NCI-H69 (cell line): ENCODE measurements at places on chromosomes 7 and 10.

DNA sequence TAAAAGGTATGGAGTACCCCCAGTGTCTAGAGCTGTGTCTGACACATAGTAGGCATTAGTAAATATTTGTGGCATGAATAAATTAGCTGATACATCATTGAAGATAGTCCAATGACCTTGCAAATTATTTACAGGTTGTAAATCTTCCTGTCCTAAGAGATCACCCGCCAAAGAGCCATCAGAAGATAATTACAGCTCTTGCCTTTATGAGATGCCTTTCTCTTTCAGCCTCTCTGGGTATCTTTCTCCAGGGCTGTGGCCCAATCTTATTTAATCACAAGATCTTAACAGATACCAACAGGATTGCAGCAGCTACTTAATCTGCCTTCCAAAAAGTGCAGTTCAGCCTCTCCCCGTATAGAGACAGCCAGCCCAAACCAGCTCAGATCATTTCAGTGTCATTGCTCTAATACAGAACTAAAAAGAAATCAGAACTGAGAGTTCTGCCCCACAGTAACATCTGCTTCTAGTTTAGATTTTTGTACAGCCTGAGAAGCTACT is 41.5 kb downstream of the MYOF start:
- DNase-seq, result peak; percentile 84

GRCh38 chr10:109769966-109770365 is 153.3 kb downstream of the XPNPEP1 start:
- no peak for DNase-seq

GRCh38 chr10:86311906-86312305 is 54.7 kb downstream of the GRID1 start:
- no peak for DNase-seq

DNA sequence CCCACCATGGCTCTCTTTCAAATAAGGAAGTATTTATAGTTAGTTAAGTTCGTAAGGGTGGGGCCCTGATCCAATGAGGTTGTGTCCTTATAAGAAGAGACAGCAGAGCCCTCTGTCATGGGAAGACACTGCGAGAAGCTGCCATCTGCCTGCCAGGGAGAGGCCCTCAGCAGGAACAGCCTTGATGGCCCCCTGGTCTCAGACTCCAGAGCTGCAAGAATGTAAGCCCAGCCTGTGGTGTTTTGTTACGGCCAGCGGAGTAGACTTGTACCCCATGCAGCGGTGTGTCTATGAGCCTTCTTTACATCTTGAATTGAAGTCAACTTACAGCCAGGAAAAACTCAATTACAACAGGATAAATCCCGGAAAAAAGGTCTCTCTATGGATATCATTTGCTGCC is 14.3 kb upstream of the LARP4B start:
- DNase-seq, result no peak

DNA sequence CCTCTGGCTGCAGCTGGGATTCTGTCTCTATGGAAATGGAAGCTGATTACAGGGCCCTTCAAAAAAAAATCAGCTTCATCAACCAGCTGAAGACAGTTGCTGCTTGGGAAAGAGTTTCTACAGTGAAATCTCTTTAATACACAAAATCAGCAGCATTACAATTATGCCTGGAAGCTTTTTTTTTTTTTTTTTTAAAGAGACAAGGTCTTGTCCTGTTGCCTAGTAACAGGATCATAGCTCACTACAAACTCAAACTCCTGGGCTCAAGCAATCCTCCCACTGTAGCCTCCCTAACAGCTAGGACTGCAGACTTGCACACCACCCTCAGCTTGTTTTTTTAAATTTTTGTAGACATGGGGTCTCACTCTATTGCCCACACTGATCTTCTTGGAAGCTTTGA is 94.5 kb downstream of the OR13A1 start:
- DNase-seq, result no peak

GRCh38 chr10:76127984-76128589 is 696.7 kb downstream of the LRMDA start:
- DNase-seq, result no peak

DNA sequence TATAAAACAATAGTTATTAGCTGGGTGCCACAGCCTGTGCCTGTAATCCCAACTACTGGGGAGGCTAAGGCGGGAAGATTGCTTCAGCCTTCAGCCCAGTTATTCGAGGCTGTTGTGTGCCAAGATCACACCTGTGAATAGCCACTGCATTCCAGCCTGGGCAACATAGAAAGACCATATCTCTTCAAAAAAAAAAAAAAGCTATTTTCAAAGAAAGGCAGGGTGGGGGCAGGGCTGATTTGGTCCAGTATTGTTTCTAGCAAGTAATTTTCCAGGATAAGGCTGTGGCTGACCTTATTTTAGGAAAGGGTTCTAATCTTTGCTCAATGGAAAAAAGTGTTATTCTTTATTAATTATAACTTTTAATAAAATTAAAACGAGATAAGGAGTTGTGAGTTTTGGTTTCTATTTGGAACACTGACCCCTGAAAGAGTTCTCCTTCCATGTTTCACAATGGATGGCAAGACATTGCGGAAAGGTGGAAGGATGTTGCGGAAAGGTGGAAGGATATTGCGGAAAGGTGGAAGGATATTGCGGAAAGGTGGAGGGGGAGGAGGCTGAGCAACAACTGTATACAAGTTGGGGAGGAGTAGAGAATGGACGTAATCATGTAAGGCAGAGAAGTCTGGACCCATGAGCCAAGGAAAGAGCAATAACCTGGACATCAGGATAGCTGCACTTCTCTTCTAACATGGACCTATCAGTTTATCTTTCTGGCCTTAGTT is 1.5 kb upstream of the C1GALT1 start:
- DNase-seq, result no peak

DNA sequence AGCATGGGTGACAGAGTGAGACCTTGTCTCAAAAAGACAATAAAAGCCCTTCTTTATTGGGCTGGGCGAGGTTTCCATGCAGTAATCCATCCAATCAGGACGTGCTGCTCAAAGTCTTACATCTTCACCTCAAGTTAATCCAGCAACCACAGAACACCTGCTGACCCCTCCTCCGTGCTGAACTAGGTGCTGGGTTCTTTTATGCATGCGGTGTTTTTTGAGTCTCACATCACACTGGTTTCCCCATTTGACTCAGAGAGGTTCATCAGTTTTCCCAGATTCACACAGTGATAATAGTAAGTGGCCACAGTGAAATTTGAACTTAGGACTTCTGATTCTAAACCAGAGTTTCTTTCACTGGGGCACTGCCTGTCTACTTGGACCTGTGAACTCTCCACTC is 58.3 kb upstream of the GTF2I start:
- no peak for DNase-seq

GRCh38 chr10:114281006-114281405 is 42.0 kb downstream of the VWA2 start:
- DNase-seq, result no peak

- DNase-seq, result peak; percentile 14
Observed at GRCh38 chr10:69802424-69803161, 887 bp downstream of the COL13A1 start.

DNA sequence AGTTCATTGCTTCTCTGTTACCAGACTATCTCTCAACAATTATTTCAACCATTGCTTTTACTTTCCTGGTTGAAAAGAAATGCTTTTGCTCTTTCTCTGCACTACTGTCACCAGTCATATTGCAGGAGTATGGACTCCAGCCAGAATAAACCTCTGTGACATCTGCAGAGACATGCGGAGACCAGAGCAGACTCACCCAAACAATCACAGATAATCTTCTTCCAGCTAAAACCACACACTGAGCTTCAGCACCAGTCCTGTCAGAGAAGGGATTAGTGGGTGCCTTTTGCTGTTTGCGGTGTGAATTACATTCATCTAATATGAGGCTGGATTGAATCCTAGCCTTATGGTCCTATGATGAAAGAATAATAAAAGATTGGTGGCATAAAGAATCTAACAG is 258.6 kb downstream of the CNTNAP2 start:
- DNase-seq, result peak; percentile 42

DNA sequence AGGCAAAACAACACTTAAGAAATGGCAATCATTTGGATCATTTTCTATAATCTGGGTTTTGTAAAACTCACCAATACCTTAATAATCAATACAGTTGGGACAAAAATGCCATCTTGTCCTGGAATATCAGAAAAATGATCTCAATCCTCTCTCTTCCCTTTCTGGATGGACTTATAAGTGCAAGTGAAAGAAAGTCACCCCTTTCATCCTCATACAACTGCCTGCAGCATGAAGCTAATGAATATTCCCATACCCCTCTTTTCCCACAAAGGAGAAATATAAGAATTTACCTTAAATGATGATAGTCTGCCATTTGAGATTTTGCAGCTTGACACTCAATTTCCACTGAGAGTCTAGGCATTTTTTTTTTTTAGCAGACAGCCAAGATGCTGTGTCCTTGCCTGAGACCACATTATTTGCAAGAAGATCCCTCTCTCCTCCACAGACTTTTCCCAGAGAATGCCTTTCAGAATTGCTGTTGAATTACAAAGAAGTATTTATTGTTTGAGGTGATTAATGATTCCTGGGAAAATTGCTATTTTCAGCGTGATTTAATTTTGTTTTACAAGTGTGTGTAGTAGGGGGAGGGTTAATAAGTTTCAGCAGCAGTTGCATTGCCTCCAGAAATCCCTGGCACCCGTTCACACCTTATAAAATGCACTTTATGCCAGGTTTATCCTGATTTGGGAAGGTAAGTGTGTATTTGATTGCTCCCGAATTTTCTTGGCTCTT is 3.8 kb downstream of the HOXA4 start:
- no peak for DNase-seq

DNA sequence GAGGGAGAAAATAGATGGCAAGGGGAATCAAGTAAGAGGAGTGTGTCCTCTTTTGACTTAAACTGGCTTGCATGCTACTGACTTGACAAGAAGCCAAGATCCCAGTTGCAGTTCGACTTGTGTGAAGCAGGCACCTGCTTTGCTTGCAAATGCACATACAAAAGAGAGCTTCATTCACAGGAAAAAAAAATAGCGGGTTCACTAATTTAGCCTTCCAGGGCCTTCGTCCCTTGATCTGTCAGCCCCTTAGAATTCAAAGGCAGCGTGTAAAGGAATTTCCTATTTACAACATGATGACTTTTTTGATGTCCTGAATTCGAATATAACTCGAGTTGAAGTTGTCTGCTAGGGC is 192.1 kb downstream of the CELF2 start:
- no peak for DNase-seq

DNA sequence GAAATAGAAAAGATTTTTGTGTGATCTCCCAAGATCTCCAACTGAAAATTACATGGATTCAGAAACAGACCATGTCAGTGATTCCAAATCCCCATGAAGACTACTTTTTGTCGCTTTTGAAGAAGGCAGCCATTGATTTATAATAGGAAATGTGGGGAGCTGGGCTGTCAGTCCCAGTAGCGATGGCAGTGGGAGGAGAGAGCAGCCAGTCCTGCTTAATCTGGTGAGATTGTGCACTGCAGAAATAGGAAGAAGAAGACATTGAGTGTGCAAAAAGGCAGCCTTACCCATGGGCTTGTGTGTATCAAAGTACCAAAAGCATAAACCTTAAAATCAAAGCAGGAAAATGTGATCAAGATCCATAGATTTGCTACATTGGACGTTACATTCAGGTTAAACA is 4.8 kb downstream of the ADRB1 start:
- DNase-seq, result no peak

DNA sequence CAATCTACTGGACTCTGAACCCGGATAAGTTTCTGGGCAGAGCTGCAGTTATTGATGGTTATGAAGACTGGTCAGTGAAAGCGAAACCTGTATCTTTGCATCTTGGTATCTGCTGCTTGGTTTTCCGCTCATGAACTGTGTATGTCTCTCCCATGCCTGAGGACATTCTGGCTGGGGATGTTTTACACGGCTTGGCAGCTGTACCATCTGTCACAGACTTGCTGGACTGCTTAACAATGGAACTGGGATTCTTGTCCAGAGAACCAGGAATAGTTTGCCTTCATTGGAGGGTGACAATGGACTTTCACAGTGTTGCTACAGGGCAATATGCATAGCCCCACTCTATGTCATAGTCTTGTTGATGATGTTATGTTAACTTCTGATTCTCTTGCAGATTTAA is 119.9 kb upstream of the TMEM106B start:
- DNase-seq, result peak; percentile 65
